Suppressor macrophage treated with lipopolysaccharide for 4 hours (primary cell): ENCODE measurements at places on chromosomes 2 and 18.

GRCh38 chr2:148067801-148068200 lies 46.9 kb downstream of the MBD5 start:
- DNase-seq: no peak

DNA sequence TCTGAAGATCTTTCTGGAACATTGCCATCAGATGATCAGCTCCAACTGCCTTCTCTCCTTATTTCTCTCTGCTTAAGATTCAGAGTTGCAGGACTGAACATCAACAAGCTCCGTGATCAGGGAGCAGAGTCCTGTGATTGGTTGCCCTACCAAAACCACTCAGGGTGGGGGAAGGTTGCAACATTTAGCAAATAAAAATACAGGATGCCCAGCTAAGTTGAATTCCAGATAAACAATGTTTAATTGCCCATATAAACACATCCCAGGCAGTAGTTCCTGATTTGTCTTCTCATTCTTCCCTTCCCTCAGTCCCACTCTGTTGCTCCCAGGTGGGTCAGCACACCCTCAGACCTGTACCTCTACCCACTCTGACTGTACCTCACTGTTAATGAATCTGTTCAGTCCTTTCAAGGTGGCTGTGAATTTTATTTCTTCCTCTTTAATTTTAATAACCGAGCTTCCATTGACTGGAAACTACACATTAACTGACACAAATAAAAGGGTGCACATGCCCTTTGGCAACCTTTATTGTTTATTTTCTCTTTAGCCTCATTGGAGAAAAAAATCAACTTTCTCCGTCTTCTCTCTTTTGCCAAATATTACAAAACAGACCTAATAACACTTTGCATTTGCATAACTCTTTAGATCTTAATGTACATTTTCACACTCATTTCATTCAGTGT lies 167.1 kb upstream of the PKDCC start:
- DNase-seq: no peak

DNA sequence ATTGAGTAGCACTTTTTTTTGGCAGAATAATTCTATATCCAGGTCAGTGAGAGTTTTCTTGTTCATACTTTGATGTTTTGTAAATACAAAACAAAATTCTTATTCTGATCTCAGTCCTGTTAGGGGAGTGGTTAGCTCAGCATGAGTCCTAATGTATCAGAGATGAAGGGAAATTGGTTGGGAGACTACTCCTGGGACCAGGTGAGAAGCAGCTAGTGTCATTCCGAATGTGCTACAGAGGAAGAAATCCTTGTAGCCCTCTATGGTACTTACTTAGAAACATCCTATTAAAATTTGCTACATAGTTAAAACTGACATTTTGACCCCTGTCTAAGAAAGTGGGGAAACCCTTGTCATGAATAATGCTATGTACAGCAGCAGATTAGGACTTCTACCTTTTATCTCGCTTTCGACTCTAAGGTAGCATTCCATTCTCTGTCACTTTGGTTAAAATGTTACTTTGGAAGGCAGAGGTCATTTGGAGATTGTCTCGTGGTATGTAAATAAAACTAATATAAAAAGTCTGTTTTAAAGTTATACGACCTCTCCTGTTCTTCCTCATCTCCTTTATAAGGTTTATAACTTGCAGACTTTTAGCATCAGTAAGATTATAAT lies 65.8 kb downstream of the PARD3B start:
- DNase-seq: no peak

DNA sequence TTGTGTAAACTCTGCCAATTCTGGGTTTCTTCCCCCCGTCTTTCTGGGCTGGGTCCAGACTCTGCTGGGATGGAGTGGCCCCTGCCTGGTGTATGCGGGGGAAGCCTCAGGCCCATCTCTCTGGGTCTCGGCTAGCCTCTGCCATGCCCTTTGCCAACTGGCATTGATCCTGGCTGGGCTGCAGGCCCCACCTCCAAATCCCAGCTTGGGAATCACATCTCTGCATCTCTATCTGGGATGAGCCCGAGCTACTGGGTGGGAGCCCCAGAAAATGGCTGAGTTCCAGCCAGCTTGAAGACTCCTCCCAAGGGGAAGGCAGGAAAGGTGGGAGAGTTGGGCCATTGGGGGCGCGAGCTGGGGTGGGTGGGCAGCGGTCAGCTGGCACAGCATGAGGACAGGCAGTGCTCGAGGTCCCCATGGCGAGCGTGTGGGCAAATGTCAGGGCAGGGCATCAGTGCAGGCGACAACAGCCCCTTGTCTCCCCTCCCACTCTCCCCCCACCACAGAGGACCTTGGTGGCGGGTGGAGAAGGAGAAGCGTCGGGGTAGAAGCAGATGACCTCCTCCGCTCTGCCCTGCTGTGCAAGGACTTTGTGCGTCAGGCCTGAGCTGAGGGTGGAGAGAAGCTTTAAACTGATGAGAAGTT lies 139.4 kb downstream of the ASB1 start:
- no peak for DNase-seq

DNA sequence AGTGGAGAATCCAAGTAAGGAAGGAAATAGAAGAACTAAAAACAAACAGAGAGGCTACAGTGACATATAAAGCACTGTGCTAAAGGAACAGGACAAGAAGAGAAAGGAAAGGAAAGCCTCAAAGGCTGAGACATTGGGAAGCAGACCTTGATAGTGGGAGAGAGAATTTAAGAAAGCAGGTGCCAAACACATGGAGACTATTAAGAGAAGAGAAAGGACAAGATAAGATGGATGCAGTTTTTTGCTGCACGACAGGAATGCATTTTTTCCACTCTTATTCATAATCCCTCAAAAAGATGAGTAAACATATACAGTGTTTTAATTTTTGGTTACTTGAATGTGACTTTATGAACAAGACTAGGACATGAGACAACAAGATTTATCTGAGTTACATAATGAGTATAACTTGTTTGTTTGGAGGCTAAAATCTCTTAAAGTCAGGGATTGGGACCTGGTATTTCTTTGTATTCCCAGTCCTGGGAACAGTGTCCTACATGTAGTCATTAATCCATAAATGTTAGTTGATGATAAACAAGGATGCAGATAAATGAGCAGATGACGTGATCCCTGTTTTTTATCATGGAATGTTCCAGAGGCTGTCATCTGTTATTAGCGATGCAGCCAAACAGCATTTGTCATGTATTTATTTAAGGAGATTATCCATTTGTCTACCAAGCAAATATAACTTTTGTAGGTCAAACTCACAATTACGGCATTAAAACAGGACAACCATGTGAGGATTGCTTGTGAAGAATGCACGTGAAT lies 141.7 kb downstream of the DNER start:
- no peak for DNase-seq

- peak; percentile 47 for DNase-seq
These were observed 85.6 kb downstream of the CD8B2 start for GRCh38 chr2:106572541-106573450.

DNA sequence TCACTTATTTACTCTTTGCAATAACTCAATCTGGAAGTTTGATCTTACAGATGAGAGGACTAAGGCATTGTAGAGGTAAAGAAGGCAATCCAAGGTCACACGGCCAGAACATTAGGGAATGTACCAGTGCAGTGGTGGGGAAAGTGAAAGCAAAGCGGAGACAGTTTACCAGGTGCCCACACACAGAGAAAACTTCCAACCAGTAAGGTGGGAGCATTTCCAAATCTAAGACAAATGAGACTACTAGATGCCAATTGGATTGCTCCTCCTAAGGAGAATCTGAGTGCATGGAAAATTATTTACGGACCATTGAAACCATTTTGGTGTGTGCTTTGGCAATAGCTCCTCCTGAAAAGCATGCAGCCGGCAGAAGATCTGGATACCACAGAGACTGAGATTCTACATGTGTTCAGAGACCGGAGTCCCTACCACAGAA lies 34.9 kb downstream of the SLC20A1 start:
- DNase-seq: no peak

- peak; percentile 80 for DNase-seq
These were observed 38.0 kb downstream of the CYP1B1 start for GRCh38 chr2:38037757-38038621.

DNA sequence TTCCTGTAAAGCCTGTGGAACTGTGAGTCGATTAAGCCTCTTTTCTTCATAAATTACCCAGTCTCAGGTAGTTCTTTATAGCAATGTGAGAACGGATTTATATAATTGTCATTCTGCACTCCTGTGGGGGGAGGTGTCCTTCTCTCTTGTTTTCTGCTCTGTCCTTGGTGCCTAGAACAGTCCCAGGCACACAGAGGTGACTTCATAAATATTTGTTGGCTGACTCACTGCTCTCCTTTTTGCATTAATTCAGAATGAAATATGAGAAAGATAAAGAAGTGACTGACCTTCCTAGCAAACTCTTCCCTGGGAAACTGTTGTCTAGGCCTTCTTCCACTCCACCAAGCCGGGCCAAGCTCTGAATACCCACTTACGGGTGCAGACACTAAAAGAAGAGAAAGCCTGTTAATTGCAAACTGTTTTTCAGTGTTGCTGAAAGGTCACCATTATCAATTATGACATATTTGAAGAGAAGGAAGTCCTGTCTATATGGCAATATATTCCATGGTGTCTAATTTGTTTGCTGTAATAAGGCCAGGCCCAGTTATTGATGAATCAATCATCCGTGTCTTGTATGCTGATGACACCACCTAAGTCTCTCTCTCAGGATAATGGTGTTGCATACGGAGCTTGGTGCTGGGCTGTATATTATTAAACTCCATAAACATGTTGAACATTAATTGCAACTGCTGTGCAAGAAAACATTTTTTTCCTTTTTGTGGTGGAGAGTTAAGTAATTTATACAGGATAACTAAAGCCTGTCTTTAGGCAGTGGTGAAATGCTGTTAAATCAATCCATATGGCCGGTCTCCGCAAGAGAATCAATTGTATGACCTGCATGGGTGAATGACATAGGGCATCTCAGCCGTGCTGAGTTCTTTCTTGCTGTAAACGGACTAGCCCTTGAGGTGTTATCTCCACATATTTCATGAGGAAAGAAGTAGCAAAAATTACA lies 567.5 kb downstream of the SLC4A3 start:
- DNase-seq: no peak

GRCh38 chr2:201403880-201404279 lies 46.7 kb upstream of the FLACC1 start:
- no peak for DNase-seq

- no peak for DNase-seq
These were observed 334.5 kb downstream of the PIK3C3 start for GRCh38 chr18:42289526-42289925.

DNA sequence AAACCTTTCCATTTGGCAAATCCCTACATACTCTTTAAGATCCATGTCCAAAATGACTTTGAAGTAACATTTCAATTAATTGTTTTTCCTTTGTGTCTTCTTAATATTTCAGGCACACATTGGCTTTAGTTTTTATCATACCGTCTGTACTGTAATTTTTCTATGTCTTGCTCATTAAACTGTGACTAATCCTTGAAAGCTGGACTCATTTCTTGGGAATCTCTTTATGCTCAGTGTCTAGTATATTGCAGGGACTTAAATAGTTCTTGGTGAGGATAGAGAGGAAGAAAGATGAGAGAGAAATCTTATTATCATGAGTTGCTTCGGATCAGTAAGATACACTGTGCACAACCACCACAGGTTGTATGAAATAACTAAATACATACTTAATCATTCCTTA lies 448.3 kb upstream of the ST6GAL2 start:
- DNase-seq: no peak

- DNase-seq: no peak
These were observed 16.3 kb upstream of the MYO3B start for GRCh38 chr2:170161516-170162270.

DNA sequence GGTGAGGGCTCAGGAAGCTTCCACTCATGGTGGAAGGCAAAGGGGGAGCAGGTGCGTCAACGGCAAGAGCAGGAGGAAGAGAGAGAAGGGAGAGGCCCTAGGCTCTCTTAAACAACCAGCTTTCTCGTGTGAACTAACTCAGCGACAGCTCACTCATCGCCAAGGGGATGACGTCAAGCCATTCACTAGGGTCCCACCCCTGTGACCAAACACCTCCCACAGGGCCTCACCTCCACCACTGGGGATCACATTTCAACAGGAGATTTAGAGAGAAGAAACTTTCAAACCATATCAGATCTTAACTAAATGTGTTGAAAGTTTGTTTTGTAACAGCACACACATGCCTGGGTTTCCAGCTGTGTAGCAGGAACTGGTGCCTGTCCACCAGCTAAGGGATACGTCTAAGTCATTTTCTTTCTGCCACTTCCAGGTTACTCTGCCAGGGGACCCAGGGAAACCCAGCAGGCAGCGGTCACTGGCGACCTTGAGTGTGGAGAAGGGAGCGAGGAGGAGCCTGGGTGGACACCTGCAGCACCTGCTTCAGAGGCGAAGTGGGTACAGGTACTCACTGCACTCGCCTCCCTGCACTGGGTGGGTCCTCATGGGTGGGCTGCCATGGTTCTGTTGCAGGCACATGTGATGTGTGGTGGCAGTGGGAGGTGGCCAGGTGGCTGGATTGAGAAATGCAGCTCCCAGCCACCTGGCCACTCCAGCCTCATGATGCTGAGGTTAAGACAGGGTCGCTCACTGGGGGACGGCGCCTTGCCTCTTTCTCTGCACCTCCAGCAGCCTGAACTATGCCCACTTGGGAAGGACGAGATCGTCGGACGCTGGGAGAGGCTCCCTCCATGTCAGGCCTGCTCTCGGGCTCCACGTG lies 8.4 kb upstream of the GPC1 start:
- no peak for DNase-seq

DNA sequence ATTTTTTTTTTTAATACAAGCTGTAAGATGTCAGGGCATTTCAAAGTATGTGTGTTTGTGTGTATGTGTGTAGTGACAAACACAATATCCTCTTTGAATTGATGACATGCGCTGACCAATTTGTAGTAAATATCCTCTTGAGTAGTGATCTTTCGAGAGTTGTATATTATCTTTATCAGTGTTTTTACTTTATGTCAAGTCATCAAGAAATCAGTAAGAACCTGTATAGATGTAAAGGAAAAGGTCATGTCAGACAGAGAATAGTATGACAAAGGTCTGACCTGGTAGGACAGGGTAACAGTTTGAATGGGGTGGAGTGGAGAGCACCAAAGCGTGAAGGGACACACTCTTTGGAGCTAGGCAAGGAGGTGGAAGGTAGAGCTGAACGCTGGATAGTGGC lies 1931.4 kb upstream of the CELF4 start:
- no peak for DNase-seq

DNA sequence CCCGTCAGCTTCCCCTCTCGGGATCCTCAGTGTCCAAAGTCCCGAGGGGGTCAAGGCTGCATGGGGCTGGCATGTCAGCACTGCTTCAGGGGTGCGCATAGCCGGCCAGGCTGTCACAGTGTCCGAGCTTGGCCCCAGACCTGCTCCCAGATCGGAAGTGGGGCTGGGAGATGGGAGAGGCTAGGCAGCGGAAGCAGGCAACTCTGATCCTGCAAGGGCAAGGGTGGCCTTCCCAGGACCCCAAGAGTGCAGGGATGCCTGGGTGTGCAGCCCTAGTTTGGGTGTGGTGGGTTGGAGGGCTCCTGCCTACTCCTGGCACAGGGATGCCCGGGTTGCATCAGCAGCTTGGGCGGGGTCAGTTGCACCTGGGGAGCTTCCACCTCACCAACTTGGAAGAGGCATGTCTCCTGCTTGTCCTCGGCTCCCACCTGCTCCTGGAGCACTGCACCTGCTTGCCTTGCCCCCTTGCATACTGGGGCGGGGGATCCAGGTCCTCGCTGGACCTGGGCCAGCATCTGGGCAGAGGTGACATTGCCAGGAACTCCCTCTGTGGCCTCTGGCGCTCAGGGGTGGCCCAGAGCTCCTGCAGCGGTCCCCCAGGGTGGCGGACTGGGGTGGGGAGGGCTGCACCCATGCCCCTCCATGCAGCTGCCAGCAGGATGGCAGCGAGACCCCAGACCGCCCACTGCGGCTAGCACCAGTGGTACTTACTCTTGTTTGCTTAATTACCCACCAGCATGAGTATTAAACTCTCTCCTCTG lies 41.3 kb downstream of the CBLN2 start:
- DNase-seq: no peak
